T47D (cell line): ENCODE measurements at places on chromosomes 1 and 21.
A peak's percentile ranks its signal among the peaks of the same experiment; 100 is the strongest.

- no peak for DNase-seq
Measured at GRCh38 chr1:203461717-203462116, 13.9 kb upstream of the PRELP start.

DNA sequence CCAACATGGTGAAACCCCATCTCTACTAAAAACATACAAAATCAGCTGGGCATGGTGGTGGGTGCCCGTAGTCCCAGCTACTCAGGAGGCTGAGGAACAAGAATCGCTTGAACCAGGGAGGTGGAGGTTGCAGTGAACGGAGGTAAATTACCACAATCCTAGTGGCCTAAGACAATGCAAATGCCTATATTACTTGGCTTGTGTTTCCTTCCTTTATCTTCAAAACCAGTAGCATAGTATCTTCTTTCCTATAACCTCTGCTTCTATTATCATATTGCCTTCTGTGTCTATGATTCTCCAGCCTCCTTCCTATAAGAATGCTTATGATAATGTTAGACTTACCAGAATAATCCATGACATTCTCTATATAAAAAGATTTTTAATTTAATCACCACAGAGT, 156.2 kb upstream of the RGS18 start:
- no peak for DNase-seq

DNA sequence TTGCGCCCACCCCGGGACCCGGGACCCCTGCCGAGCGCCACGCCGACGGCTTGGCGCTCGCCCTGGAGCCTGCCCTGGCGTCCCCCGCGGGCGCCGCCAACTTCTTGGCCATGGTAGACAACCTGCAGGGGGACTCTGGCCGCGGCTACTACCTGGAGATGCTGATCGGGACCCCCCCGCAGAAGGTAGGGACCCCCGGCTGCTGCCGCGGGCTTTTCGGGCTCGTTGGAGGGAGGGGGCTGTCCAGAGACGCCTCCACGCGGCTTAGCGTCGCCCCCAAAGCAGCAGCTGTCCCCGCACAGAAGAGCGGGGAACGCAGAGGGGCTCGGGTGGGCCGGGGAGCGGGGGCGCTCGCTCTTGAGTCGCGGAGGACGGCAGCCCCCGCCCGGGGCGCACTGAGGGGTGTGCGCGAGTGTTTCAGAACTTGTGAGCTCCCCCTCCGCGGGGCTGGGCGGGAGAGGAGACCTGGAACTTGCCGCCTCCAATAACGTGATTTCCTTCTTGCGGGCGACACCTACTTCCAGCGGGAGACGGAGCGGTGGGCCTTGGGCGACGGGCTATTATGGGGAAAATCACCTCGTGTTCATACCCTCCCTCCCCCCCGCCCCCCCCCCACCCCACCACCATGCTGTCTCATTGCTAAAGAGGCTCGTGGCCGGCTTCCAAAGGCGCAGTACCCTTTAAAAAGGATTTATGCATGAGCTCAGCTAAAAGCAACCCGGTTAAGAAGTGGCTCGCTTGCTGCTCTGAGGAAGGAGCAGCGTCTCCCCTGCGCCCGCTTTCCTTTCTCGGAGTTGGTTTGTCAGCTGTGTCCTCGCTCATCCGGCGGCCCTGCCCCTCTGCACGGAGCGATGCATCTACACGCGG, 664 bp downstream of the BACE2 start:
- peak; percentile 54 for DNase-seq

DNA sequence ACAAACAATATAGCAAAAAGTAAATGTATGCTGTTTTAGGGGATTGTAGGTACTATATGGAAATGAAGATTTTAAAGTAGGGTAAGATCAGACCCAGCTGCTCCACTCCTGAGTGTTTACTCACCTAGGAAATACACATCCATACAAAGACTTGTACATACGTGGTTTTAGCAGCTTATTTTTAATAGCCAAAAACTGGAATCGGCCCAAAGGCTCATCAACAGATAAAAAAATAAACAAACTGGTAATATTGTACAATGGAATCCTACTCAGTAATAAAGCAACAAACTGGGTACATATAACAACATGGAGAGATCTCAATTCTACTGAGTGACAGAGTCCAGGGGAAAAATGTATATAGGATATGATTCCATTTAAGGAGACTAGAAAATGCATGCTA, 179.2 kb upstream of the TMEM51 start:
- DNase-seq: no peak

- DNase-seq: no peak
Measured at GRCh38 chr1:229130028-229130668, 140.8 kb upstream of the RAB4A start.

- no peak for DNase-seq
Measured at GRCh38 chr1:244022311-244022710, 28.8 kb upstream of the ZBTB18 start.

DNA sequence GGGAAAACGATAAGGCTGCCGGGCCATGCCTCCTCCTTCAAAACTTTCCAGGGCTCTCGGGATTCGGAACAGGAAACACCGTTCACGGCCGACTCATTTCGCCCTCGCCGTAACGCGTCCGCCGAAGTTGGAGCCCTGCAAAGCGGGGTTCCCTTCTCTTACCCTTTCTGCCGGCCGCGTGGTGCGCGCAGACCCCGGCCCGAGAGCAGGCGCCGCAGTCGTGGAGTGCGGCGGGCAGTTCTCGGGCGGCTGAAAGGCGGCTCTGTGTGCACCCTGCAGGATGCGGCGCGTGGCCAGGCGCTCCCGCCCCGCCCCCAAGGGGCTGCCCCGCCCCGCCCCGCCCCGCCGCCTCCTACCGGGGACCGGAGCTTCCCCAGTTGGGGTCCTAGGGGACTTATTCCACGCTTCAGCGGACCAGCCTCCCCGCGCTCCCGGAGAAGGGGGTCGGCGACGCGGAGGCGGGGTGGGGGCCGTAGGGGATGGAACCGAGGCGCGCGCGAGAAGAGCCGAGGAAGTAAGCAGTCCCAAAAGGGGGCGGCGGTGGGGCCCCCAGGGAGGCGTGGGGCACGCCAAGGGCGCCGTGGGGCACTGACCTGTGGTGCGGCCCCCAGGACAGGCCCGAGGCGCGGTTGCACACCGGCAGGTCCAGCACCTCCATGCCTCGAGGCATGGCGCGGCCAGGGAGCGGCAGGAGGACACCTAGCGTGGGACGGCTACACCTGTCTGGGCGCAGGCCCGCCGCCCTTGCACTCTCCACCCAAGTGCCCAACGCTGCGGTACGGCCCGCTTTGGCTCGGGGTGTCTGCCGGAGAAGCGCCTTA, at the start of gene MCOLN2:
Gene MCOLN2 (minus strand): TSS at position 268 of the 821 bp plus-strand sequence. CDS start 241 bp downstream, at position 27.
- peak; percentile 52 for DNase-seq

DNA sequence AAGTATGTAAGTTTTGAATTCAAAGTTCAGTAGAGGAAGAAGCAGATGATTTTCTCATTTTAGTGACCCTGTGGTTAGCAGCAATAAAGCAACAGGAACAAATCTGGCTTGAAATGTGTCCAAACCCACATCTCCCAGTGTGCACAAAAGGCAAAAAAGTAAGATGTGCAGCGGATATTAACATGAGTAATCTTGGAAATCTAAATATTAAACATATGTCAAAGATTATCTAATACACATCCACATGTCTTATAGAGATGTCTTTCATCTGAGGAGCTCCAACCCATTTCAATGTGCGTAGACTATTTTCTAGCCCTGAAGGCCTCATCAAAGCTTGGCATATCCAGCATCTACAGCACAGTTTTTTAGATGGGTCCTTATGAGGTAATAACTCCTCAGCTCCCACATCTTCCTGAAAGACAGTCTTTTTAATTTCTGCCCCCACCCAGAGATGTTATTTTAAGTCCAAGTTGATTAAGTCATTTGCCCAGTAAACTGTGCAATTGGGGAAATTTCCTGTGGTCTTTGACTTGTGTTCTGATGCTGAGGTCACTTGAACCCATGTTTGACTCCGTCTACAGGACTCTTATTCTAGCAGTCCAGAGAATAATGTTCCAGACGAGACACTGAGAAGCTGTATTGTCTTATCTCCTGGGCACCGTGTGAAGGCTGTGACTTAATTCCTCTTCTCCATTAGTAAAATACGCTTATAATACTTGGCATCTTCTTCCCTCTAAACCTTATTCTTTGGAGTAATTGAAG, 73.7 kb downstream of the LMO4 start:
- no peak for DNase-seq

- peak; percentile 76 for DNase-seq
Measured at GRCh38 chr1:156100205-156100995, 14.1 kb upstream of the LMNA start.

DNA sequence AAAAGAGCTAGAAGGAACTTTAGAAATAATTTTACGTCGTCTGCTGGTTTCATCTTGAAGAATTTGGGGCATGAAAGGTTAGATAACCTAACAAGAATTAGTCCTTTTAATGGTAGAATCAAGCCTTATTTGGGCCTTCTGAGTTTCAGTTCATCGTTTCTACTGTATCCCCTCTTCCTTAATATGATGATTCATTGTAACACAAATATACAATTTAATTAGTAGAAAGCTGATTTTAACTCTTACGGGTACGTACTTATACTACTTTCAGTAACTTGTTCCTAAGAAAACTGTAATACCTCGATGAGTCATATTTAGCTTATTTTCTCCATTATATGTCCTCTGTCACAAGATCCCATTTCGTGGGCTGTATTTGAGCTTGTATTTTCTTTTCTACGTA, 264.7 kb downstream of the RYR2 start:
- no peak for DNase-seq
